ENCODE measurements at places on chromosomes 5 and 9.
A peak's percentile ranks its signal among the peaks of the same experiment; 100 is the strongest.

DNA sequence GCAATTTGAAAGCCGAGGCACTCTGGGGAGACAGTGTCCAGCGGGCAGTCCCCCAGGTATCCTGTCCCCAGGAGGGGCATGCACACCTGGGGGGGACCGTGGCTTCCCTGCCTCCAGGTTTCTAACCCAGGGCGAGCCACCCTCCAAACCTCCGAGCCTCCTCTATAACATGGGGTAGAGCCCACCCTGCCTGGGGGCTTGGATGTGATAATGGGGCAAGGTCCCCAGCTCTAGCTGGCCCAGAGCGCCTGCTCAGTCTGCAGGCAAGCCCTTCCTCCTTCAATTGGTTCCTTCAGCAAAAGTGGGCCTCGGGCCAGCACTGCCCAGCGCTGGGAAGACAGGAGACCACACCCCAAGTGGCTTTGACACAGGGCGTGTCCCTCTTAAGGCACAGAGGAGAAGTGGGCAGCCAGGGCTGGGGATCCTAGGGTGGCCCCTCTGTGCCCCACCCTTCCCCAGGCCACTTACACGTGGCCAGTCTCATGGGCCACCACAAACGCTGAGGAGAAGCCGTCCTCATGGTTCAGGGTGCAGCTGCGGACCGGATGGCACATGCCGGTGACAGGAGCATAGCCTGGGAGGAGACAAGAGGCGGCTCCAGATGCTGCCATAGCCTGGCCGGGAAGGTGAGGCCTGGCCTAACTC, 94.3 kb downstream of the ZNF354C start:
- no peak for DNase-seq

GRCh38 chr5:130189961-130190360, 285.7 kb downstream of the CHSY3 start:
- DNase-seq = no peak

DNA sequence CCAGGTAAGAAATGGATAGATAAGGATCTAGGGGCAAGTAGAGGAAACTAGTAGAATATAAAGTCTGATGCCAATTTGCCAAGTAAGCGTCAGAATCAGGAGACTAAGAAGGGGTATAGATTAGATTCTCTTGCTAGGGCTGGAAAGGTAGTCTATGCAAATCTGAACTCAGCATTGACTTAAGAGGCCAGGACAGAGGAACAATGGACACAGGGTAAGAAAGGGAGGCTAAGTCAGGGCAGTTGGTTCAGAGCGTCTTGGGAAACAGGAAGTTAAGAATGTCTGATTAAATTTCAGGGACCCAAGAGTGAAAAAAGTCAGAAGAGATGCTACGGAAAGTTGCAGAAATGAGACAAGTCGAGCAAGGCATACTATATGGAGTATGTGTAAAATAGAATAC, 263.2 kb upstream of the HAPLN1 start:
- no peak for DNase-seq

DNA sequence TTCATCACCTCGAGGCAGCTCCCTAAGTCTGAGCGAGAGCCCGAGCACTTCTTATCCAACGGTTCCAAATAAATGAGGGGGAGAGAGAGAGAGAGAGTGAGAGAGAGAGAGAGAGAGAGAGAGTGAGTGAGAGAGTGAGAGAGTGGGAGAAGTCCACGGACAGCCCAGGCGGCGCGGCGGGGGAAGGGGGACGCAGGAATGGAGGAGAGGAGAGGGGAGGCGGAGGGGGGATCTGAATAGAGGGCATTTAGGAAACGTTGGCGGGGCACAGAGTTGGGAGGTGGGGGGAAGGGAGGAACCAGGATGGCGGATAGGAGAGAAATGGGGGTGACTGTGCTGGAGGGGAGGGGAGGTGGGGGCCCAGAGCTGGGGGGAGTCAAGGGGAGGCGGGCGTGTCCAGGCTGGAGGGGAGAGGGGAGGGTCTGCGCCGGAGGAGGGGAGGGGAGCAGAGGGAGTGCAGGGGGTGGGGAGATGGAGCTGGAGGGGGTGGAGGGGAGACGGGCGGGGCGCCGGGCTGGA, 398 bp upstream of the BASP1 start:
- DNase-seq = no peak

DNA sequence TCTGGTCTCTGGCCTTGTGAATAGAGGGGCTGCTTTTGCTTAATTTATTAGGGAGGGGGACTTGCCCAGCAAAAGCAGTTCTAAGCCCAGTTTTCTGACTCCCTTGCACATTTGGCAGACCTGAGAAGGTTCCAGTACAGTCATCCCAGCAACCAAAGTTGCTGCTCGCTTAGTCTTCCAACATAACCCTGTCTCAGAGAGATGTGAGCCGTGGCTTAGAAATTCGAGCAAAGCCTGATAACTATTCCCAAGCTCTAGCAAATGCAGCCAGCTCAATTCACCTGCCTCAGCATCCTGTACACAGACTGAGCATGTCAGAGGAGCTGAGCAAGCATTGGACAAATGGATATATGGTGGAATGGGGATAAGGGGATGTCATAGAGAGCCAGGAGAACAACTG, 401.9 kb downstream of the SPOCK1 start:
- no peak for DNase-seq

DNA sequence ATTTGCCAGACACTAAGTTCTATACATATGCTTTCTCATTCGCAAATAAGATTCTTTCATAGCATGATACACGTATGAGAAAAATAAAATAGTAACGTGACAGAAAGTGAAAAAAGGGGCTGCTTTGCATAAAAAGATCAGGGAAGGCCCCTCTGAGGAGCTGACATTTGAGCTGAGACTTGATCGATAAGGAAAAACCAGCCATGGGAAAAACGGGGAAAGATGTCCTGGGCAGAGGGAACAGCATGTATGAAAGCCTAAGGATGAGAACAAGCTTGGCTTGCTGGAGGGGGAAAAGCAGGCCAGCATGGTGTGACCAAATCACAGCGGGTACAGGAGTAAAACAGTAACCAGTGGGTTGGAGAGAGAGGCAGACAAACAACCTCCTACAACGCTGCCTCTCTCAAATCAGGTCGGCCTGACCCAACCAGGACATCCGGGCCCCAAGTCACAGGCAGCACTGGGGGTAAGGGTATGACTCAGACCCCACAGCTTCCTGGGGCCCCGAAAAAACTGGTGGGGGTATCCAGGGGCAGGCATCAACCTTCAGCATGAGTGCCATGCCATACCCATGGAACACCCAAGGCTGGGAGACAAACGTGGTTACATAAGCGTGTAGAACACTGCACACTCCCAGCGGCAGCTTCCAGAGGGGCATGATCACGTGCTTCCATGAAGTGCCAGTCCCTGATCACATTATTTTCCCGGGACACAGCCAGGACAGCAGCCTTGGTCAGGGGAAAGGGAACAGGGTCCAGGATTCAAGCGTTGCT, 2.2 kb downstream of the TNIP1 start:
- DNase-seq = peak; percentile 61

GRCh38 chr5:132506094-132506692, 15.6 kb upstream of the IRF1 start:
- no peak for DNase-seq

DNA sequence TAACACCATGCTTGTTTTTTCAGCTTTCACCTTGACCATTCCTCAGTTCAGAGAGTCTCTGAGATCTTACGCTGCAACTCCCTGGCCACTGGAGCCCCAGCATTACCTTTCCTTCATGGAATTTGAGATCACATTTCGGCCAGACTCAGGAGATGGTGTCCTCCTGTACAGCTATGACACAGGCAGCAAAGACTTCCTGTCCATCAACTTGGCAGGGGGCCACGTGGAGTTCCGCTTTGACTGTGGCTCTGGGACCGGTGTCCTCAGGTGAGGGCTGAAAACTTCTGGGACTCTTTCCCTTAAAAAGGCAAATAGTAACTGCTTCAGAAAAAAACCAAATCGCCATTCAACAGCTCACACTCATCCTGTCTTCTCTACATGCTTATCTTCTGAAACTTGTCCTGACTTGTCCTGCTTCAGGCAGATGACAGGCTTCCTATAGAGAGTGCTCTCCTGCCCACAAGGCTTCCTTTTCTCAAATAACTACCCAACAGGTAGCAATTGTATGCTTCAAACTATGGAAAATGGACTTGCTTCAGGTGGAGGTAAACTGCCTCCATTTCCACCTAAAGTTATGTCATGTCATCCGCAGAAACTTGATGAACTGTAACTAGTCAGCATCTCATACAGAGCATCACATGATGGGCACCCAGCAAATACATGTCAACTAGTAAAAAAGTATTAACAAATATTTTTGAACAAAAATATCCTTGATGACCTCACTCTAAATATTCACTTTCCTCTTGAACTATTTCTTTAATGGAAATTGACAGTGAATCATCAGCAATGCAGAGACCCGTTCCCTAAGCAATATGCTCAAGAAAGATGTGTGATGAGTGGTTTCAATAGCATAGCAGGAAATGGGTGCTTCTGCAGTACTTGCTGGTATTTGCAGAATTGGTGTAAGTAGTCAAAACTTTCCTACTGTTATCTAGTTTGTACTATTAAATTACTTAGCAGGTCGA, 129.2 kb downstream of the LIFR start:
- no peak for DNase-seq

GRCh38 chr9:135796784-135797485, 95.0 kb downstream of the KCNT1 start:
- DNase-seq = no peak

DNA sequence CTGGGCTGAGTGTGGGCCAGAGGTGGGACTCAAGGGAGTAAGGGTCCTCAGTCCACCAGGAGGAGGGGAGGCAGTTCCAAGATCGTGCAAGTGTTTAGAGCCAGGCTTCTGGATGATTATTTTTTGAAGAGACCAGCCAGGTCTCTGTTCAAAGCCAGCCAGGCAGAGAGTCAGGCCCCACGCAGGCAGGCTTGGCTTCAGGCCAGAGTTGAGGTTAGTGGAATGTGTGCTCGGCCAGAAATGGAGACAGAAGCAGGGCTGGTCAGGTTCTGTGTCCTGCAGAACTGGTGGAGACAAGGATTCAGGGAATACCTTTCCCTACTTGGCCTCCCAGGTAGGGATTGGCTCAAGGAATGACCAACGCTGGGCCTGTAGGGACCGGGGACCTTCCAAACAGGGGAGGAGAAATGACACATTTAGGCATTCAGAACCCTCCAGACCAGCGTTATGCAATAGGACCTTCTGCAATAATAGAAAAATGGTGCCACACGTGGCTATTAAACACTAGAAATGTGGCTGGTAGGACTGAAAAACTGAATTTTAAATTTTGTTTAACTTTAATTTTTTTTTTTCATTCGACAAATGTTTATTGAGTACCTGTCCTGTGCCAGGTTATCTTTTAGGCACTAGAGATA, 106.2 kb downstream of the CMYA5 start:
- peak; percentile 21 for DNase-seq

GRCh38 chr5:78361631-78361993, 1.2 kb downstream of the SCAMP1 start:
- peak; percentile 63 for DNase-seq

DNA sequence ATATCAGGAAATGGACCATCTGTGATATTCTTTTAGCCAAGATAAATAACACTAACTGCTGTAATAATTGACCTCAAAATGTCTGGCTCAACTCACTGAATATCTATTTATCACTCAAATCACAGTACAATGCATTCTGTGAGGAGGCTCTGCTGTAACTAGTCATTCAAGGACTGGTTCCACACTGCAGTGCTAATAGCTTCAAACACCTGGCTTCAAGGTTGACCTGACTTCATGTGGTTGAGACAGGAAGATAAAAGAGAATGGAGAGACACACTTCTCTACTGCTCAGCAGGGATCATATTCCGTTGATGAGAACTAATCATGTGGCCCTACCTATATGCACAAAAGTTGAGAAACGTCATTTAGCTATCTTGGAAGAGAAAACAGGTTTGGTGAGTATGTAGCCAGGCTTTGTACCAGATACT, 3.4 kb upstream of the RHOBTB3 start:
- DNase-seq = no peak

DNA sequence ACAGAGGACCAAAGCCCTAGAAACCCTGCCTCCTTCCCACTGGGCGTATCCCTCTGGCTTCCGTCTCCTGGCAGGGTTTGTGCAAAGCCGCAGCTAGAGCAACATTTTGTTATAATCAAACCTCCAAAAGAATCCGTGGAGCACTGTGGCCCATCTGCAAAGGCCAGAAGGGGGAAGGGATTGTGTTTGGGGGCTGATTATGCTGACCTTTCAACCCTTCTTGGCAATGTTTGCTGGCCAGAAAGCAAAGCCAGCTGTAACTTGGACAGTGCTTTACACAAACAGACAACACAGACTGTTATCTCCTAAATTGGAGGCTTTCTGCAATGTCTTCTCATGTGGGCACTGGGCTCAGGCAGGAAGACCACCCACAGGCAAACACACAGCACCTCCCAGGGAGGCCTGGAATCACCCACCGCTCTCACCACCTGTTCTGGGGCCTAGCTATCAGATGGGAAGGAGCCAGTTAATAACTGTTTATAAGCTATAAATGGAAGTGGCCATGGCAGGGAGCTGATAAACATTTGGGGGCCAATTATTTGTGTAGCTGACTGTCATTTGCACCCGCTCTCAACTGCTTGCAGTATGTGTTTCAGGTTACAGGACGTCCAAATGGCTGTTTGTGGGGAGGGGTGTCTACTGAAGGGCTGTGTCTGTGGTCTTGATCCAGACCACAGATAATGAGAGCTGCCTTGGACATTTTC, 121.6 kb upstream of the ERCC6L2 start:
- DNase-seq = no peak

DNA sequence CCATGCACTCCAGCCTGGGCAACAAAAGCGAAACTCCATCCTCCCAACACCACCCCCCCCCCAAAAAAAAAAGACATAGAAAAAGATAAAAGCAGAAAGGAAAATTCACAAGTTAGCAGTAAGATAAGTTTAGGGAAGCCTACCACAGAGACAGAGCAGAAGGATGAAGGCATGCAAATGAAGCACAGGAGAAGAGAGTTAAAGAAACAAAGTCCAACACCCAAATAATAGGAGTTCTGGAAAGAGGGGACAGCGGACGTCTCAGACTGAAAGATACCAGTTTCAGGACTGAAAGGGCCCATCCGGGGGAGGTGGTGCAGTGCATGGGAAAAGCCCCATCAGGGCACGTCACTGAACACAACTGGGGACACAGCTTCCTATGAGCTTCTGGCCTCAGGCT, 54.3 kb downstream of the OTULIN start:
- DNase-seq = no peak

GRCh38 chr9:78618735-78619134, 321.8 kb downstream of the PSAT1 start:
- no peak for DNase-seq

DNA sequence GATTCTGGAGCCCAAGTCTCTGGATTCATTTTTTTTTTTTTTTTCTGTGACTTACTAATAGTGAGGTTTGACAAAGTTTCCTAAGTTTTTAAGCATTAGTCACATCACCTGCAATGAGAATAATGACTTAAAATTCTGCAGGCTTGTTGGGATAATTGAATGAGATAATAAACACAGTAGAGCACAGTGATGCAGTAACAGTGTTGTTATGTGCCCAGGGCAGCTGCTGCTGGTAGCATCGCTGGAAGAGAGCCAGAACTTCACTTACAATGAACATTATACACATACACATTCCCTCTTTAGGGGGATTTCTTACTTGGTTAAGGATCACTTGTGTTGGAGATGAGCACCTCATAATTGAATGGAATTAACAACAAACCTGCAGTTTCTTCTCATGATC, 78.9 kb downstream of the ALDH7A1 start:
- no peak for DNase-seq

Measured in suppressor macrophage treated with lipopolysaccharide for 1 hour (primary cell).